Cardiac fibroblast (primary cell): ENCODE measurements at places on chromosomes 12 and 14.

DNA sequence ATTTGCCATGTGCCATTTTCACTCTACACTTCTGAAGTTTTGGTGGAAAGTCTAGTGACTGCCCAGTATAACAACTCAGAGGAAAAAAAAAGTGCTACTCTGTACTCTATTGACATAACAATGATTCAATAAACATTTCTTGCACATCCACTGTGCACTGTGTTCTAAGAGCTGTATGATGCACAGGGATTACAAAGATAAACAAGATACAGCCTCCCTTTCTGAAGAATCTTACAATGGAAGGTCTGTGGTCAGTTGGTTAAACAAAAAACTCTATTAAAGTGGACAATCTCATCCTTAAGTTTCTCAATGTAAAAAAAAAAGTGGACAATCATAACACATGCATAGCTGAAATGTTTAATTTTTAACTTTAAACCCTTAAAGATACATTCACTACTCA lies 105.7 kb upstream of the RASSF8 start:
- peak; percentile 70 for DNase-seq

DNA sequence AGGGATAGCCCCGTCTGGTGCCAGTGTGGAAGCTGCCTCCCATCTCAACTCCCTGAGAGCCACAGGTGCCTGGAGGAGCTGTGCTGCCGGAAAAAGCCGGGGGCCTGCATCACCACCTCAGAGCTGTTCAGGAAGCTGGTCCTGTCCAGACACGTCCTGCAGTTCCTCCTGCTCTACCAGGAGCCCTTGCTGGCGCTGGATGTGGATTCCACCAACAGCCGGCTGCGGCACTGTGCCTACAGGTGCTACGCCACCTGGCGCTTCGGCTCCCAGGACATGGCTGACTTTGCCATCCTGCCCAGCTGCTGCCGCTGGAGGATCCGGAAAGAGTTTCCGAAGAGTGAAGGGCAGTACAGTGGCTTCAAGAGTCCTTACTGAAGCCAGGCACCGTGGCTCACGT lies 25.5 kb upstream of the P2RX4 start:
- DNase-seq, result no peak

DNA sequence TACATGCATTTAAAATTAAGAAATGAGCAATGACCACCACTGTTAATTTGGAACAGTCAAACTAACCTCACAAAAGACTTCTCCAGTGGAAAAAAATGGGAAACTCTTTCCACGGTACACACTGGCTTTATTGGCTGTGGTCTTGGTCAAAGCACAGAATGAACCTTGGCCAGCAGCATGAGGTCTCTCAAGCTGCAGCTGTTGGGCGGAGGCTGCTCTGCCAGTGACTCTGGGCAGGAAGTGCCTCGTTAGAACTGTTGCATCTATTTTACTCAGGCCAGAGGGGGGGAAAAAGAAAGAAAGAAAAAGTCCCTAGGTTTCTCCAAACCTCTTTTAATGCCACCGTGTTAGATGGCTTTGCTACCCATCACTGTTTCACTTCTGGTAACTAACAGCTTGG lies 279.8 kb upstream of the DIO2 start:
- peak; percentile 55 for DNase-seq

DNA sequence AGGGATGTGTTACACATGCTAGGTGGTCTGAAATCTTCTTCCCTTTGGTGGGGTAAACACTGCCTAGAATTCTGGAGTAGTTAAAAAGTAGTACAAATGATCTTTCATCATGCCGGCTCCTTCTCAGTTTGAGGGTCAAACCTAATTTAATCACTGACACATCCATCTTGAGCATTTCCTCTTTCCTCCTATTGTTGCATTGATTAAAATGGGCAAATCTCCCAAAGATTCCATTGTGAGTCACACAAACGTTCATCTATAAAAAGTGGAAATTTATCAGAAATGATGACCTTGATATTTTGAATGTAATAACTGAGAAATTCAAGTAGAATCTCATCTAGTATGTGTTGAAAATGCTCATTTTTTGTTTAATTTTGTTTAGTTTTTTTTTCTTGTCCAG lies 996.0 kb downstream of the NRXN3 start:
- no peak for DNase-seq

- DNase-seq, result no peak
Measured at GRCh38 chr12:20205854-20206253, 162.5 kb upstream of the PDE3A start.

DNA sequence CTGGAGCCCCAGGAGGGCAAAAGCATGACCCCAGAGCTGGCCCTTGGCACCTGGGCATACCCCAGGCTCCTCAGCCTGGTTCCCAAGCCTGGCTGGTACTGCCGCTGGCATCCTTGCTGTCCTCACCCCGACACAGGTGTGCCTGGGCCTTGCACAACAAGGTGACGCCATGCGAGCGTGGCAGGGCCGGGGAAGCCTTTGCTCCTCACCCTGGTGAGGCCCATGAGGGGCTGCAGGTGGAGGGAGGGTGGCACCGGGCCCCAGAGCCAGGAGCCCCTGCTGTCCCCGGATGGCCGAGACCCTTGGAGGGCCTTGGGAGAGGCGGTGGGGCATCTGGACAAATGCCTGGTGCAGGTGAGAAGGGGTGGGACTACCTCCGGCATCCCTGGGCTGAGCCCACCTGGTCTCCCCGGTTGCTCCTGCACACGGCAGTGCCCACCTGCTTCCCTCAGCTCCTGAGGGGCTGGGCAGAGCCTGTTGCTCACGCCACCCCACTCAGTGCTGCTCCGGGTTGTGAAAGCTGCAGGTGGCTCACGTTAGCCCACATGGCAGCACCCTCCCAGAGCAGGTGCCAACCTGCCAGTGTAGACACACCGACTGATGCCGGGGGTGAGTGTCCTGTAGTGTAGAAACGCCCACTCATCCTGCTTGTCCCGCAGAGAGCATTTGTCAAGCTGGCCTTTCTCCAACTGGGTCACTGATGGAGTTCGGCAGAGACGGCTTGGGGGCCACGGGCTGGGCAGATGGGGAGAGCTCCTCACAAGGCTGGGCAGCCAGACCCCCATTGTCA lies 24.6 kb upstream of the KIF26A start:
- no peak for DNase-seq

GRCh38 chr14:91063119-91063518 lies 2.7 kb upstream of the RPS6KA5 start:
- peak; percentile 4 for DNase-seq

- no peak for DNase-seq
Measured at GRCh38 chr14:78543433-78543832, 373.3 kb downstream of the NRXN3 start.

- DNase-seq, result peak; percentile 52
Measured at GRCh38 chr14:52267501-52268278, at the start of gene PTGDR. Gene PTGDR, plus strand, starts transcription at chr14:52267698. Its CDS starts 117 bp downstream, at chr14:52267815.

- peak; percentile 63 for DNase-seq
Measured at GRCh38 chr12:29807129-29807528, 23.4 kb upstream of the TMTC1 start.

DNA sequence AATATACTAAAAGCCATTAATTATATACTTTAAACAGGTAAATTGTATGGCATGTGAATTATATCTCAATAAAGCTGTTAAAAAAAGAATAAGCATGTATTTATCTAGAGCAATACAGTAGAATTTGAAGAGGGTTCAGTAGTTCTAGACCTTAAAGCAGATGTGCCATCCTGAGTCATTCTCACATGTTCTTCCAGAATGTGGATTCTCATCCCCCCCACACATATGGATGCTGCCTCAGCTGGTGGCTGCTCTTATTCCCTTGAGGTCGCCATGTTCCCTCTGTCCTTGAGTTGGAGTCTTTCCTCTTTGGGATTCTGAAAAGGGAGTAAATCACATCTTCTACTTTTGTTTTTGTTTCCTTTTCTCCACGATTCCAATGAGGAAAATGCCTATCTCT lies 321.3 kb downstream of the AEBP2 start:
- peak; percentile 41 for DNase-seq

DNA sequence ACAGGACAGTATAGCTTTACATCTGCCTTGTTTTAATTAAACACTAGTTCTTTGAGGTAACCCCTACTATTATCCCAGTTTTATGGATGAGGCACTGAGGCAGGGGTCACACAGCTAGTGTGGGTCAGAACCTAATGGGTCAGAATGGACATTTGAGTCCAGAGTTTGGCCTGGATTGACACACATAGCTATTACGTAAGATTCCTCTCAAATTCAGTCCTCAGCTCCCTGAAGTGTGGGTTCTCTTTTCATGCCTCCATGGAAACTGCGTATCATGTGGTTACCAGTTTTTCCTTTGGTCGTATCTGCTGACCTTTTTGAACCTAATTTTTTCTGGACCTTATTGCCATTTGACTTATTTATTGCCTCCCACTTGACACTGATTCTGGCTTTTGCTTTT lies 40.4 kb downstream of the PSEN1 start:
- DNase-seq, result peak; percentile 13

DNA sequence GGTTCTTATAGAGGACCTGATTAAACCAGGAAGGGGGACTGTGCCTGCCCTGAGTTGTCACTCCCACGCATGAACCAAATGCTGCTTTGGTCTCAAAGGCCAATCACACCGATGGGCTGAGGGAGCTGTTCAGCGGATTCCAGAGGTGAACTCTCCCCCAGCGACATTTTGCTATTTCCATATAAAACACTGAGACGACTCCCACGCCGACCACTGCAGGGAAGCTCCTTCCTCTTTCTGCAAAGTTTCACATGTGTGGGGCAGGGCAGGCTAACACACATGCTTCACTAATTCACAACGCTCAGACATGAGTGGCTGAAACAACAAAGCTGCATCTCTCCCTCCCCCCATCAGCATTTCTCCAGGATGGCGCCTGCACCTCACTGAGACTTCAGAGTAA lies 37.8 kb upstream of the TMEM132D start:
- DNase-seq, result no peak
